ENCODE measurements at places on chromosomes 2 and 18. TPM values are rescaled to one million over a fixed set of nuclear protein-coding genes. Genes with fewer than 3 reads are reported as not detected.

DNA sequence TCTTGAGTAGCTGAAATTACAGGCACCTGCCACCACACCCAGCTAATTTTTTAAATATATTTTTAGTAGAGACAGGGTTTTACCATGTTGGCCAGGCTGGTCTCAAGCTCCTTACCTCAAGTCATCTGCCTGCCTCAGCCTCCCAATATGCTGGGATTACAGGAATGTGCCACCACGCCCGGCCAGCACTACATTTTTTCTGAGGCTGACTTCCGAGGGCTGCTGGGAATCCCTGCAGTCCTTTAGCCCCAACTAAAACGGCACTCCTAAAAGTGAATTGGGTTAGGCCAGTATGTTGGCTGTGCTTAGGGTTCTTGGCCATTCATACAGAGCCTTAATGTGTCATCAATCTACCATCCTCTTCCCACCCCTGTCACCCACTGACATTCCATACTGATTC is 375.4 kb downstream of the DCC start:
- no peak for DNase-seq

- no peak for DNase-seq
Measured at GRCh38 chr2:73868204-73868978, 24.4 kb upstream of the ACTG2 start.

- DNase-seq: no peak
Measured at GRCh38 chr18:312415-312814, 44.6 kb upstream of the THOC1 start.

GRCh38 chr2:196220671-196221070 is 49.3 kb upstream of the STK17B start:
- no peak for DNase-seq

DNA sequence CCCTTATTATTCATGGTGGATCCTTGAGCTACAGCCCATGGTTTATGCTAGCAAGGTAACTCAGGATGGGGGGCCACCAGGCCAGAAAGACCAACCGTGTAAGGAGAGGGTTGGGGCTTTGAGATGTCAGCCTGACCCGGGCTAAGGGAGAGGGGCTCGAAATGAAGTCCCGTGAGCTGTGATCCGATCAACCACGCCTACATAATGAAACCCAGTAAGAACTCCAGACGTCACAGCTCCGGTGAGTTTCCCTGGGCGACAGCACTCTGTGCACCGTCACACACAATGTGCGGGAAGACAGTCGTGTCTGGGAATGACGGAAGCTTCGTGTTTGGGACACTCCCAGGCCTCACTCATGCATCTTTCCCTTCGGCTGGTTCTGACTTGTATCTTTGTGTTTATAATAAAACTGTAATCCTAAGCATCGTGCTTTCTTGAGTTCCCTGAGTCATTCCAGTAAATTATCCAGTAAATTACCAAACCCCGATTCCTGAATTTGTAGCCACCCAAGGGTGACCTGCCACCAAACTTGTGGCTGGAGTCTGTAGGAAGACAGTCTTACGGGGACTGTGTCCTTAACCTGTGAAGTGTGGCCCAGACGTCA is 44.2 kb downstream of the CYP27C1 start:
- DNase-seq: no peak

DNA sequence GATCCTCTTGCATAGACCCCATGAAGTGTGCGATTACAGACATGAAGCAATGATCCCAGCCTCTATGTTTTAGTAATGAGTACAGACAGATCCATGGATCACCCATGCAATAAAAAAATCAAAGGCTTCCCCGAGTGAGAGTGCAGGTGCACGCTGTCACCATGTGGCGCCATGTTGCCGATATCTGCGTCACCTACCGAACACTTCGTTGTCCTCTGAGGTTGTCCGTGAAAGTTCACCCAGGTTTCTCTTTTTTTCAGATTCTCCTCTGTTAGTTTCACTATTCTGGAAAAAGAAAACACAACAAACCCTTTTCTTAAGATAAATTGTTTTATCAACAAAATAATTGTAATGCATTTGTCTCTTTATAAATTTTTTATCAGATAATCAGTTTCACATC is 66.5 kb downstream of the MBP start:
- DNase-seq: no peak

DNA sequence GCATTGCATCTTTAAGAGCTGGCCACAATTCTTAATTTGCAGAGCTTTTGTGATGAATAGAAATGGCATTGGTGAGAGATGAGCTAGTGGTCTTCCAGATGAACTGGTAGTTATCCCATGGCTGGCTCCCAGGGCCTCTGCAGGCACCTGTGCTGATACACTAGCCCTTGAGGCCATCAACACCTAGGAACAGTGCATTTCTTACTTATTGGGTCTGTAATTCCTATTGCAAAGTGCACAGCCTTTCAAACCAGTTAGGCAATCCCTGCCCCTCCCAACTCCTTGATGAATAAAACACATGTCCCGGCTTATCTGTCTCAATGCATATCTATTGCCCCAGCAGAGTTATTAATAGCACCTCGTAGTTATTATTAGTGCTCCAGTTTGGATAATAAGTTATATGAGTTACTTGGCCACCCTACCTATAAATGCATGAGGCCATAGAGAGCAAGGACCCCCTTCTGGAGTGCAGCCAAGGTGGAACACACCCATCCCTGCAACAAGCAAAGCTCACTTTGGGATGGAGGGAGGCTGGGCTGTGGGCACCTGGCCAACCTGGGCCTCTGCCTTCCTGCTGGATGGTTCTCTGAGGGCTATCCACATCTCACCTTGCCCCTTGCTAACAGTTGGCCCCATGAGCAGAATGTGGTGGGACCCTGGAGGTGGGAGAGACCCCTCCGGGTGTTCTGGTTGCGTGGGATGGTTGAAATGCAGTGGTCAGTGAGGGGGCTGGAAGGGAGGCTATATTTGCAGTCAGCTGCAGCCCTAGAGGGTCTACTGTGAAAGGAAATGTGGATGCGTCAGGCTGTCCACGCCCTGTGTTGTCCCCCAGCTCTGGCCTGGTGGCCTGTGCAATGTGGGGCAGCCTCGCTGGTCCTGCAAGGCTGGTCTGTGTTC is 455.9 kb upstream of the HS6ST1 start:
- DNase-seq: no peak

DNA sequence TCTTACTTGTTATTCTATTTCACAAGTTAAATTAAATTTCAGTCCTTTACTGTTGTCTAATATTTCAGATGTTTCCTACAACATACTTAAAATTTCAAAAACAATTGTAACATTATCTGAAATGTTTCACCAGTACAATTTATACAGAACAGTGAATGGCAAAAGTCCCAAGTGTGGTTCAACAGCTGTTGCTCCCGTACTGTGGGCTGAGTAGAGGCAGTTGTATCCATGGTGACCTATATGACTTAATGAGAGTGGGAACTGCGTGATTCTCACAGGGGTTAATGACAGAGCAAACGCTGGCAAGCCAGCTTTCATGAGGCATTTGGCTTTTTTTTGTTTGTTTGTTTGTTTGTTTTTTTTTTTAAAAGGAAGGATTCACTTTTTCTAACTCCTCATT is 5.3 kb upstream of the PLCL1 start:
- DNase-seq: no peak

- no peak for DNase-seq
Measured at GRCh38 chr2:236393581-236393980, 129.4 kb upstream of the ASB18 start.

DNA sequence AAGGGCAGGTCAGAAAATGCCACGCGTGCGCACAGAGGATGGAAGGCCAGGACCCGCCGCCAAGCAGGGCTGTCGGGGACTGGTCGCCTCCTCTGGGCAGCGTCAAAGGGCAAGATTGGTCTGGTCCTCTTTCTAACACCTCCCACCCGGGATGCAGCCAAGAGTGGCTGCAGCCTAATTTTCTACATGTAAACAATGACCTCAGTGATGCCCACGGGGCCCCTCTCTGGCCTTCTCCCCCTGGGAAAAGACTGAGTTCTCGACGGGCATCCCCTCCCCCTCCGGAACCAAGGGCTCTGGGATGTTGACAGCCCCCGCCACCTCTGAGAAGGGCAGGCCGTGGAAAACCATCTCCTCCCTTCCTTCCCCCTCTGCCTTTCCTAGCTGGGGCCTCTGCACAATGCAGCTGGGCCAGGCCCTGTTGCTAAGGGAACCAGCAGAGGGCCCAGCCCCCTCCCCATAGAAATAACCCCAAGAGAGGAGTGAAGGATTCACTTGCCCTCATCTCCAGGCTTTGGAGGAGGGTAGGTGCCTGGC is 80.0 kb upstream of the ZNF532 start:
- DNase-seq: no peak

DNA sequence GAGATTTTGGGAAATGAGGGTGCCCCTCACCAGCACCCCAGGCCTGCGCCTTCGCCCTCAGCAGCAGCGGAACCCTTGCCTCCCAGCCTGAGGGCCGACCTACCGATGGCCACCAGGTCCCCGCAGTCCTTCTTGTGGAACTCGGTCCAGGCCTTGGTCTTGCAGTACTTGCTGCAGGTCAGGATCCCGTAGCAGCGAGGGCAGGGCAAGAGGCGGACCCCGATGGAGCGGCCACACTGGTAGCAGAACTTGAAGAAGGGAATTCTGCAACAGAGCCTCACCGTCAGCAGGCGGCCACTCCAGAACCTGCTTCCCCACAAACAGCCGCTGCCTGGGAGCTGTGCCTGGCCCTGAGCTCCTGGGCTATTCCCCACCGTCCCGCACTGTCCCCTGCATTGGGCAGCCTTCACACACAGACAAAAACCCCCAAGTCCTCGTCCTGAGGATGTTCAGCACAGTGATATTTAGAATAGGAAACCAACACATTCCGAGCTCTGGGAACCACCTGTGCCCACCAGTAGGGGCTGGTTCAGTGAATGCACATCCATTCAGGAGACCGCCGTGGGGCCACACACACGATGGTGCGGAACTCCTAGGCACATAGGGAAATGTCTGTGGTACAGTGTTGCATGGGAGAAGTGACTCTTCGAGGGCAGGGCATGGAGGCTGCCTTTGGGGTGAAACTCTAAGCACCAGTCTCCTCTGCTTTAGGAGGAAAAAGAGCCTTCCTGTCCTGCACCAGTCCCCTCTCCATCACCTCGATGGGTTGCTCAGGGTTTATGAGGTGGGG is 45.6 kb downstream of the GPC1 start:
- DNase-seq: no peak

GRCh38 chr18:31204166-31204565 is 41.5 kb upstream of the DSC1 start:
- no peak for DNase-seq

- DNase-seq: peak; percentile 79
Measured at GRCh38 chr18:2914185-2914880, 67.5 kb downstream of the EMILIN2 start.

DNA sequence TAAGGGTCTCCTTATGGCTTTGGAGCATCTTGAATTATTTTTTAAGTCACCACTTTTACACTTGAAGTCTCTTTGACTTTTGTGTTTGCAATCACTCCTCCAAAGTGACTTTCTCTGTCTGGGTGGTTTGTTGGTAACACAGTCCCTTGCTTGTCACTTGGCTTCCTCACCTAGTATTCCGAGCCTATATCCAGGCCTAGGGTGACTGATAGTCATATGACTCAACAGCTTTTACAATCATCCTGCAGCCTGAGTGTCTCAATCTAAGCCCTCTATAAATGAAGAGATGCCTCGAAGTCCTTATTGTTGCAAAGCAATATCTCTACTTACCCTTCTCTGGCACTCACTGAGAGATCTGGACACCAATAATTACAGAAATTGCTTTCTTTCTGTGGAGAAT is 53.9 kb upstream of the SETBP1 start:
- DNase-seq: no peak

DNA sequence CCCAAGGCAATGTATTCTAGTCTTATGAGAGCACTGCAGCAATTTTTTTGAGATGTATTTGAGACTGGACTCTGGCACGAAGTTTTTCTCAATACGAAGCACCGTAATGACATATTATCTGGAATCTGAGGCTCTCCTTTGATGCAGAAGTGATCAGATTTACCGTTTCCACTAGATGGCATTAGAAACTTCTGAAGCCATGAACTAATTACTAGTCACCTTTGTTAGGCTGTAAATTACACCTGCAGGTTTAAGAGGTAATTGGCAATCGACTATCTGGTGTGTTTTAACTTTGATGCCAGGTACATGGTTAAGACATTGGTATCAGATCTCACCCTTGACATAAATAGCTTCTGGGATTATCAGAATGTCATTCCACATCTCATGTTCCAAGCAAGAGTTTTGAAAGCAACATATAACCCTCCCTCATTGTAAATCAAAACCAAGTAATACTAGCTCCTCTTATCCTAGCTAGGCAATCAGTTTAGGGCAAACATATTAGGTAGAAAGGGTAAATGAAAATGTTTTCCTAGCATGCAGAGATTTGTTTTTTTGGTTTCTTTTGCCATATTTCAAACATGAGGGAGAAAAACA is 254.6 kb upstream of the SPRED2 start:
- no peak for DNase-seq

DNA sequence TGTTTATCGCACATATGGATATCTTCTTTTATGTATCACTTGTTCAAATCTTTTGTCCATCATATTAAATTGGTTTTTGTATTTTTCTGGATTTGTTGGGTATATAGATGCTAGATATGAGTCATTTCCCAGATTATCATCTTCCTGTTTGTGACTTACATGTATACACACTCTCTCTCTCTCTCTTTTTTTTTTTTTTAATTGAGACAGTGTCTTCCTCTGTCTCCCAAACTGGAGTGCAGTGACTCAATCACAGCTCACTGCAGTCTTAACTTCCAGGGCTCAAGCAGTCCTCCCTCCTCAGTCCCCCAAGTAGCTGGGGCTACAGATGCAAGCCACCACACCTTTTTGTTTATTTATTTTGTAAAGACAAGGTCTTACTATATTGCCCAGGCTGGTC is 43.8 kb downstream of the XIRP2 start:
- DNase-seq: no peak

DNA sequence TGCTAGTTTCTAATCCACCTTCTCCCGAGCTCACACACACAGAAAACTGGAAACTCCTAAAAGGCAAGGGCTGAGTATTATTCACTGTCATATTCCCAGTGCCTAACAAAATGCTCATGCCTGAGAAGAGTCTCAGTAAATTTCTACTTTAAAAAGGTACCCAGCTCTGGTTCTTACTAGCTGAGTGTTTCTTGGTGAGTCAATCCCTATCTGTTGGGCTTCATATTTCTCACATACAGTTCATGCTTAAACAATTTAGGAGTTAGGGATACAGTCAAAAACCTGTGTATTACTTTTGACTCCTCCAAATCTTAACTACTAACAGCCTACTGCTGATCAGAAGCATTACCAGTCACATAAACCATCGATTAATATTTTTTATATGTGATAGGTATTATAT is 204.9 kb downstream of the EN1 start:
- DNase-seq: no peak

GRCh38 chr18:22650247-22650646 is 232.5 kb upstream of the CTAGE1 start:
- no peak for DNase-seq

MRPS5 gene
- 112 TPM for polyA plus RNA-seq

CXCR1 gene
- polyA plus RNA-seq: not detected

HOXD10 gene
- not detected for polyA plus RNA-seq

ALKAL2 gene
- polyA plus RNA-seq: 0.35 TPM

LAPTM4A gene
- polyA plus RNA-seq: 104 TPM

TRPM8 gene
- not detected for polyA plus RNA-seq

C2orf78 gene
- polyA plus RNA-seq: not detected

ANKRD53 gene
- polyA plus RNA-seq: 0.77 TPM

IRS1 gene
- polyA plus RNA-seq: 2.5 TPM

CRYBA2 gene
- polyA plus RNA-seq: 0.08 TPM

SCN7A gene
- polyA plus RNA-seq: 1.4 TPM
